Astrocyte of the spinal cord (primary cell): ENCODE measurements at places on chromosomes 3 and 15.

- DNase-seq: no peak
Measured at GRCh38 chr3:7193269-7193668, 332.4 kb downstream of the GRM7 start.

- no peak for DNase-seq
Measured at GRCh38 chr3:71112576-71112975, 471.0 kb downstream of the FOXP1 start.

DNA sequence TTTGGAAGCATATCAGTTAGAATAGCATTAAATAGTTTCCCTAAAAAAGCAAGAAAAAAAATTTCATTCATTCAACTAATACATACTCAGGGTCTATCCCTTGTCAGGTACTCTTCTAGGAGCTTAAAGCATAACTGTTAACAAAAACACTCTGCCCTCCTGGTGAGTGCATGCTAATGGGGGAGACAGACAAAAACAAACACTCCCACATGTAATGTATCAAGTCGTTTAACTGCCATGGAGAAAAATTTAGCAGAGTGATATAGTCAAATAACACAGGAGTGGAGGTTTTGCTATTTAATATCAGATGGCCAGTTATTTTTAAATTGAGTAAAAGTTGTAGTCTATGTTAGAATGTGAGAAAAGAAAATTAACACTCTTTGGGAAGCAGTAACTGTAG lies 254.5 kb upstream of the RARB start:
- no peak for DNase-seq

- DNase-seq: no peak
Measured at GRCh38 chr3:177541541-177541940, 344.3 kb upstream of the TBL1XR1 start.

DNA sequence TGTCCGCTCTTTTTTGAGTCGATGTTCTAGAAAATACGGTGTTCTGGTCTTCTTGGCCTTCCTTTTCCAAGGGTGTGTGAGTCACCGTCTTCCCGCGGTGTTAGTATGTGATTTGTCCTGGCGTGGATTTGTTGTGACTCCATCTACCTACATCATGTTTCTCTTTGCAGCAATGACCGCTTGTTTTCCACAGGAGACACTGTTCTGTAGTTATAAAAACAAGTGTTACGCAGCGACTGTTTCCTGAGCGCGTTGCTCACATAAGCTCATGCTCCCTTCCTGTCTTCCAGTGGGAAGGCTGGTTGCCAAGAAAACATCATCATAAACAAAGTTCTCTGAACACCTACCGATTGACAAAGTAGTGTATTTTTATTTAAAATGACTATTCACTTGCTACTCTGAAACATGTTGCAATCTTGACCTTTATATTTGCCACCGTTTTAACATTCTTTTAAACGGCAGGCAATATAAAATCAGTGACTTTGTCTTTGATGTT lies 19.0 kb downstream of the USP13 start:
- DNase-seq: peak; percentile 92

- no peak for DNase-seq
Measured at GRCh38 chr15:72908713-72909112, 125.2 kb upstream of the ADPGK start.

DNA sequence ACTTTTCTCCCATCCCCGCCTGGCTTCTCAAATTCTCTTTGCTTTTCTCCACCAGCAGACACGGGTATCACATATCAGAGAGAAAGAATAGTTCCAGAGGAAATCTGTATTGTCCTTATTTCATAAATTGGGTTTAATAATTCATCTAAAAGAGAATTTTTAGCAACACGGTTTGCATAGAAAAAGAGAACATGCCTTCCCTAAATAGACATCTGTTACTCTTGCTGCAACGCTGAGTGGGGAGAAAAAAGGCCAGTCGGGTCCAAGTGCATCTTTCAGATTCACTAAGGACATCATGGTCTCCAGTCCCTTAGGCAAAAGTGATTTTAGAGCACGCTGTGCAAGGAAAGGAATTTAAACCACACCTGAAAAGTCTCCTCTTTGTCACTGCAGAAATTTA lies 201.3 kb downstream of the ABHD5 start:
- DNase-seq: no peak

DNA sequence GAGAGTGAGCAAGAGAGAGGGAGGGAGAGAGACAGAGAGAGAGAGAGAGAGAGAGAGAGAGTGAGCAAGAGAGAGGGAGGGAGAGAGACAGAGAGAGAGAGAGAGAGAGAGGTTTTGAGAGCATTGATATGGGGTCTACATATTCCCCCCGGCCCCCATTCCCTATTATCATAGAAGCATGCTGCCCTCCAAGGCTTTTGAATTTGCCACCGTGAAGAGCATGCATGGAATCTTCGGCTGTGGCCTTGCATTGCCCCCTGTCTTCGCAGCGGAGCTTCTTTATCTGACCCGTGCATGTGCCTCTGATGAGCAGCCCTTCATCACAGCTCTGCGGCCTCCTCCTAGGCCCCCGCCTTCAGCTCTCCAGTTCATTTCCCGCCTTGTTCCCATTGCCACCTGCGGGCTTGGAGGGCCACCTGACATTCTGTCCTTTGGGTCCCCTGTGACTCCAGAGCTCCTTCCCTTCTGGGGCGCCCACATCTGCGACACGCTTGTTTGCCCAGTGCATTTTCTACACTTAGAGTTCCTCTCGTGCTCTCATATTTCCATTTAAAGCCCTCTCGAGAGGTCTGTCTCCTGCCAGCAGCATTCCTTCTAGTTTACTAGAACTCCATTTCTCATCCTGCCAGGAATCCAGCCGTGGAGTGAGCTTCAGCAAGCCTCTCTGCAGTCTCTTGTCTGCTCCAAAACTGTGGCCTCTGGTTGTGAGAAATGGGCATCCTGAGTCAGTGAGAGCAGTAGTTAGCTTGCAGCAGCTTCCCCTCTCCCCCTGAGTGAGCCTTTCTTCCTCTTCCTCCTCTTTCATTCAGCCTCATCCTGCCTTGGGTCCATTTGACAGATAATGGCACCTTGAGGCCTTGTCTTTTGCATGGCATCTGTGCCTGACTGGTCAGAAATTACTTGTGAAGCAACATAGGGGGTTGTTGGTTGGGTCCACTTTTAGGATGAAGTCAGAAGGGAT lies 25.3 kb downstream of the LPP start:
- peak; percentile 76 for DNase-seq

DNA sequence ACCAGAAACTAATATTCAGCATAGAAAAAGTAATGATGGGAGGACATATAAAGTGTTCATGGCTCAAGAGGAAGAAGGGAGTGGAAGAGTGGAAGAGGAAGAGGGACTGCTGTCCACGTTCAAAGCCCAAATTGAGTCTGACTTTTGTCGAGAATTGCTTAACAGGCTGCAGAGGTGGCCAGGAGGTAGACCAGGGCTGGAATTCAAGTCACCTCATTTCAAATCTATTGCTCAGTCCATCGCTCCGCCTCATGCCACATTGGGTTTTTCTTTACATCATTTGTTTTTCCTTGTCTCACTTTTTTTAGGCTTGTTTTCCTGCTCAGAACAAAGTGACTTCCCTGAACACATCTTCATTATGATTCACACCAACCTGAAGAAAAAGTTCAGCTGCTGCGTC lies 97.0 kb downstream of the RPL39L start:
- no peak for DNase-seq

DNA sequence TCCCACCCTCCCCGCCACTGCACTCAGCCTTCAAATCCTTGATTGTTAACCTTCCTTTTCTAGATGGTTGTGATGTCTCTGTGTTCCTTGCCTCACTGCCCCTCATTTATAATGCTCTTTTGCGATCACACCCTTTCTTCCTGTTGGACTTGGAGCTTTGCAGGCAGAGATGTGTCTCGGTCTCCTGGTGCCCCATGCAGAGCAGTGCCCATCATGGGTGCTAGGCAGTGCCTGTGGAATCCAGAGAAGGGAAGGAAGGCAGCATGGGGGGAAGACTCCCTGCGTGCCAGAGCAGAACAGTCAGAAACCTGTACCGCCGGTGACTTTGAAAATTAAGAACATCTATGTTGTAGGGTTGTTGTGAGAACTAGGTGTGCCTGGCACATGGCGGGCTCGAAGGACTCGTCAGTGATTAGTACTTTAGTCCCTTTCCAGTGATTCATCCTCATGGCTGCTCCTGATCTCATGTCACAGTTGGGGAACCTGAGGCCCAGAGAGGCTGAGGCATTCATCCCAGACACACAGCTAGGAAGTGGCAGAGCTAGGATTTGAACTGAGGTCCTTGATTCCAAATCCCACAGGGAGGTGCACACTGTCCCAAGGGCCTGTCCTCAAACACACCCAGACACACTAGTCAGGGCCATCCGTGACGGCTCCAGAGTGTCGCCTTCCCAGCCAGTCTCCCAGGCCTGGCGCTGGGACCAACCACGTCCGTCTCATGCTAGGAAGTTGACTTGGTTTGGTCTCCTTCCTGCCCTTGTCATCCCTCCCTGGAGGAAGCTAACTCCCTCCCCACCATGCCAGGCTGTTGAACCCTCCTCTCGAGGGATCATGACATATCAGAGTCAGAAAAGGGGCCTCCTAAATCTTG lies 58.3 kb downstream of the SMAD6 start:
- DNase-seq: no peak

- DNase-seq: peak; percentile 77
Measured at GRCh38 chr3:138078096-138078495, 37.3 kb downstream of the DZIP1L start.

DNA sequence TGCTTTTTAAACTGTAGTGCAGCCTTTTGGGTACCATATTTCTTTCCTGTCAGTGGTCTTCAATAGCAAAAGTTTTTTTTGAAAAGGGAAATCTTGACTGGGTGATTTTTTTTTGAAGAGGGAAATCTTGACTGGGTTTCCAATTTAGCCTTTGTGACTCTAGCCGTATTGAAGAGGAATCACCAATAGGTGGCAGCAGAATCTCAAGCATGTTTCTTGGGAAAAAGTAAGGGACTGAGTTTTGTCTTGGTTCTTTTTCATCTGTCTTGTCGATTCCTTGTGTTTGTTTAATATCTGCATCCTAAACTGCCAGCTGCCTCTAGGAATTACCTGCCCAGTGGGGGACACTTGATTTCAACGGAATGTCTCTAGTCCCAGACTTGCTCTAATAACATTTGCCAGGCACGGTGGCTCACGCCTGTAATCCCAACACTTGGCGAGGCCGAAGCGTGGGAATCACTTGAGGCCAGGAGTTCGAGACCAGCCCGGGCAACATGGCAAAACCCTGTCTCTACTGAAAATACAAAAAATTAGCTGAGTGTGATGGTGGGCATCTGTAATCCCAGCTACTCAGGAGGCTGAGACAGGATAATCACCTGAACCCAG lies 89.2 kb downstream of the RBPMS2 start:
- DNase-seq: peak; percentile 66

GRCh38 chr3:189842681-189843602 lies 211.8 kb downstream of the TP63 start:
- DNase-seq: no peak

DNA sequence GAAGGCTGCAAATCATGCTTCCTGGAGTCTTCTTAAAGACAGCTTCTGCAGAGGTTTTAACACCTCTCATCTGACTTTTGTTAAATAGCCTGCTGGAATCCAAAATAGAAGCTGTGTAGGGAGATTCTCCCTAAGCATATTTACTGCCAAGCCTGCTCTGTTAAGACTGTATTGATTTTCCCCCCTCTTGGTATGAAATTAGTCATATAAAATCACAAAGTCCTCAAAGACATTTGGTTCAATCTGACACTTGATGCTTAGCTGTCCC lies 94.6 kb downstream of the ITPR1 start:
- no peak for DNase-seq

DNA sequence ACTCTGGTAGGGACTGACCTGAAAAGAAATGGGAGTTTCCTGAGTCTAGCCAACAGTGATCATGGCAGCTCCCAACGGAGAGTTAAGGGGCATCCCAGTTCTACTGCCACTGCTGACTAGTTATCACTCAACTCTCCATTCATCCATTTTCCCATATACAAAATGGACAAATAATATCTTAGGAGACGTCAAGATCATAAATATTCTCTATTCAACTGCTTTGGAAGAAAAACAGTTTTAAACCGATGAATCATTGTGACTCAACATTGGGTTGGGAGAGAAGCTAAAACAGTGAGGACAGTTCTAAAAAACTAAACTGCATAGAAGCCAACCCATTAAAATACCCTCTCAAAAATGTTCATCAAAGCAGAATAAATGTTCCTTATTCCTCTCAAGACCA lies 57.6 kb upstream of the CHRM5 start:
- DNase-seq: peak; percentile 56

DNA sequence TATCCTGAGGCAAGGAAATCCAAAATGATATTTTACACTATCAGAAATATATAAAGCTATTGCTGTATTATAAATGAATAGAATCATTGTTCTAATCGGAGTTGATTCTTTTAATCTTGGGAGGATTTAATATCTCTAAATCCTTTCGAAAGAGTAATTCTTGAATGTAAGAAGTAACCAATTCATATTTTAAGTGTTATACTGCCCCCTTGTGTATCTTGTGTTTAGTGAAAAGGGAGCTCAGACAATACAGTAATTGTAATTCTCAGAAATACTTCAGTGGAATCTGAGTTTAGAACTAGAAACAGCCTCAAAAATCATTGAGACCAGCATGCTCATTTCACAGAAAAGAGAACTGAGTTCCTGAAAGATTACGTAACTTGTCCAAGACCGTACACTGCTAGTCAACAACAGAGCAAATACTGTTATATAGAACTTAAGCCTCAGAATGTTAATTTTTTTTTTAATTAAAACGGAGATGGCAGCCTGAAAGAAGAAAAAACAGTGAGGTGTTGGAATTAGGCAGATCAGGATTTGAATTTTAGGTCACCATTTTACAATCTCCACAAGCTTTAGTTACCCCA lies 42.9 kb downstream of the PLCH1 start:
- DNase-seq: peak; percentile 71

DNA sequence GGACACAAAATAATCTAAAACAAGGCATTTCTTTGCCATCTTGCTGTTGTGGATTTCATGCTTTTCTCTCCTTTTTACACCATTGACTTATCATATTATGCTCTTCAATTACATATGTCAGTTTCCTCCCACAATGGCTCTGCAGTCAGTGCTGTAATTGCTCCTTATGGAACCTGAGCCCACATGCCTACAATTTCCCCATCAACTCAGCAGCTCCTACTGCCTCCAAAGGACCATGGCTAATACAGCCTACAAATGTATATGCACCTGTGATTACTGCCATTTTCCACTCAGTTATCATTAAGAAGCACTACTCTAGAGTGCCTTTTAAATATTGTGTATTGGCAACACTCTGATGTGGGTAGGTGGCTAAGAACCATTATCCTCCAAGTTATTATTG lies 30.8 kb downstream of the RTP4 start:
- no peak for DNase-seq

DNA sequence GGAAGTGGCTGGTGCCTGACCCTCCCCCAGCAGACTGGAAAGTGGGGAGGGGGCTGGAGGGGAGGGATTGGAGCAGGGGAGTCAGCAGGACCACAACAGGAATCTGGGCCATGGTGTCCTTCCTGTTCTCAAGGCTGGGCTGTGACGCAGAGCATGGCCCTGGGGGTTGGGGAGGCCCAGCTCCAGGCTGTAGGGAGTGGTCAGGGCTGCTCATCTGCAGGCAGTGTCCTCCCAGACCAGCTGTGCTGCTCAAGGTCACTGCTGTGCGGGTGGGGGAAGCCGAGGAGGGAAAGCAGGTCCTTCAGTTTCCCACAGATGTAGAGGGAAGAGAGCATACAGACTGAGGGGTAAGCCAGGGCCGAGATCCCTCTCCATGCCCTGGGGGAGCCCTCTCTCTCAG lies 40.7 kb downstream of the CYP11A1 start:
- no peak for DNase-seq
